ENCODE measurements at places on chromosomes 16 and 17. TPM values are rescaled to one million over a fixed set of nuclear protein-coding genes. Genes with fewer than 3 reads are reported as not detected.
A peak's percentile ranks its signal among the peaks of the same experiment; 100 is the strongest.

TMEM231 gene
- 10.0 TPM for total RNA-seq

- no peaks in the 10 kb centered on the region for H3K36me3 ChIP-seq
- H3K4me1 ChIP-seq, result no peaks in the 10 kb centered on the region
- no peak for DNase-seq
- no peak overlapping the region for H3K27ac ChIP-seq
- H3K4me3 ChIP-seq, result no peak overlapping the region
Observed at GRCh38 chr17:57045868-57046704, 39.0 kb upstream of the AKAP1 start.

DNA sequence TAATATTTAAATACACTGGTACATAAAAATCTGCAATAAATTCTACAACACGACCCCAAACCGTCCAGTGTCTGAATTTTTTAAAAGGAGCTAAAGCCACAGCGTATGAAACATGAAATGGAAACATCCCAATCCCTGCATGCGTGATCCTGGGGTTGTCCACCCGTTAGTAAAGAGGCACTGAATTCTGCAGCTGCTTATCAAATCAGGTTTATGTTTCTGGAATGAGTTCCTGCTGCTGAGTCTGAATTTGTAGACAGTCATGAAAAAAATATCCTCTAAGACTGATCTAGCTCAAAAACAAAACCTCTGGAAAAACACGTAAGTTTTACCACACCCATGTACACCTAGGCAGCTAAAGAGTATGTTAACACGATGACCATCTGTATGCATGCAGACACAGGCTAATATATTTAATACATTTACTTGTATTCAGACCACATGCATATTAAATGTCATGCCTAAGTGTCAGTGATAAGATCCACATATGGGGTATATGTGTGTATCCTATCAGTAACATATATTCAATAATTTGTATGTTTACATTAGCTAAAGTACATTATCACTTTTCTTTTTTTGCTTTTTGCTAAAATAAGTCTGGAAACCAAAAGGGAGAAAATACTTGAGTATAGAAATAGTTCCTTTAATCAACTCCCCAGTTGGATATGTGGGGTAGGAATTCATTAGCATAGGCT lies 420.5 kb upstream of the PSMD7 start:
- no peak for DNase-seq
- H3K4me1 ChIP-seq, result peaks cover 34% of the 10 kb centered on the region
- H3K36me3 ChIP-seq, result no peaks in the 10 kb centered on the region

DNA sequence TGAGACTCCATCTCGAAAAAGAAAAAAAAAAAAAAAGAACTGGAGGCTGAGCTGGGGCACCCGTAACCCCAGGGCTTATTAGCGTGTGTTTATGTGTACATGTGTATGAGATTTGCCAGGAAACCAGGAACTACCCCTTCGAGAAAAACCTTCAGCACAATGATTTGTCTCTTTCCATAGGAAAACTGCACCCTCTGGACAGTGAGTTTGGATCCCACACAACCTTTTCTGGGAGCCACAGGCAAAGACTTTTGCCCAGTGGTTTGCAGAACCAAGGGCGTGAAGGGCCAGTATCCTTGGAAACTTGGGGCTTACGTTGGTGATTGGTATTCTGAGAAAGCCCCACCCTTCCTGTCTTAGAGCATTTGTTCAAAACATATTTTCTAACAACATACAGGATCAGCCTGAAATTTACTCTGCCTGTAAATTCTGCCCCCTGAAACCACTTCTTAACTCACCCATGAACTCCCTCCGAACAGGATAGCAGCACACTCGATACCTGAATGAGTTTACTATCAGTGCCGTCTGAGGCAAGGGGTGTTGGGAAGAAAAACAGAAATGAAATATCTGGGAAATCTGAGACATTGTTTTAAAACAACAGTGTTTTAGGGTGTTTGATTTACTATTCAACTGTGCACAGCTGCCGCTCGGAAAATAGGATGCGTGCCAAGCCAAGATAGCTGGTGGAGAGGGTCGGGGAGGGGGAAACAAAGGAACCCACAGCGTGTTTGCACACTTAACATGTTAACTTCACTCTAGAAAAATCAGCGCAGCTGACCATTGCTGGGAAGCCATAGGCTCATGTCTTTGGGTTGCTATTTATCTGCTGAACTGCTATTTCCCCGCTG lies 40.2 kb upstream of the MAF start:
- no peaks in the 10 kb centered on the region for H3K36me3 ChIP-seq
- DNase-seq, result no peak
- H3K27ac ChIP-seq, result peak overlapping the region; percentile 46
- H3K4me1 ChIP-seq, result peaks cover 12% of the 10 kb centered on the region
- peaks cover 3% of the 10 kb centered on the region for H3K27me3 ChIP-seq

UNC119 gene
- 40.2 TPM for total RNA-seq

- no peak overlapping the region for H3K27ac ChIP-seq
- H3K36me3 ChIP-seq, result no peaks in the 10 kb centered on the region
- DNase-seq, result no peak
- no peak overlapping the region for H3K4me3 ChIP-seq
- peaks cover 18% of the 10 kb centered on the region for H3K27me3 ChIP-seq
Observed at GRCh38 chr17:71023249-71024030, 854.1 kb downstream of the KCNJ2 start.

TMC8 gene
- total RNA-seq, result 0.85 TPM

FSCN2 gene
- total RNA-seq, result 3.8 TPM

EVI2B gene
- not detected for total RNA-seq

- no peak overlapping the region for H3K4me3 ChIP-seq
- peaks cover 47% of the 10 kb centered on the region for H3K27me3 ChIP-seq
- H3K27ac ChIP-seq, result no peak overlapping the region
- peaks cover 8% of the 10 kb centered on the region for H3K4me1 ChIP-seq
- DNase-seq, result no peak
Observed at GRCh38 chr17:79282294-79282693, 207.7 kb downstream of the ENGASE start.

DNA sequence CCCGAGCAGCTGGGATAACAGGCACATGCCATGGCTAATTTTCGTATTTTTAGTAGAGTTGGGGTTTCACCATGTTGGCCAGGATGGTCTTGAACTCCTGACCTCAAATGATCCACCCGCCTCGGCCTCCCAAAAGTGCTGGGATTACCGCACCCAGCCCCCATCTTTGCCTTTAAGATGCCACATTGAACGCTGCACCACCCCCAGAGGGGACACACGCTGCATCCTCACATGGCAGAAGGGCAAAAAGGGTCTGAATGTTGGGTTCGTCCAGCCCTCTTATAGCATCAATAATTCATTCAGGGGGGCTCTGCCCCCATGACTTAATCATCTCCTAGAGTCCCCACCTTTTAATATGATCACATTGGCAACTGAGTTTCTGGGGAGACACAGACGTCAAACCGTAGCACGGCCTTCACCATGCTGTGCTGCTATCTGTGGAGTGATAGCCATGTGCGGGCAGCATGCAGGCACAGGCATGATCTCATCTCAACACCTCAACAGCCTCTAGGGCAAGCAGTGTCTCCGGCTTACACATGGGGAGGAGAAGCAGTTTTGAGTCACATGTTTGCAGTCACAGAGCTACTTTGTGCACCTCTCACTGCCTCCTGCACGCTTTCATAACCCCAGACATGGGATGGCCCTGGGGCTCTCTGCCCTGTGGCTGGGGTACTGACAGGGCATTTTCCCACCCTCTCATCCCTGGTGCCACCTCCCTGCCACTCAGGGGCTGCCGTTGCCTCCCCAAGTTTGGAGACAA lies 30.0 kb downstream of the IL21R start:
- H3K4me3 ChIP-seq, result no peak overlapping the region
- peak overlapping the region; percentile 78 for H3K27ac ChIP-seq
- no peaks in the 10 kb centered on the region for H3K27me3 ChIP-seq
- H3K36me3 ChIP-seq, result no peaks in the 10 kb centered on the region
- H3K4me1 ChIP-seq, result no peaks in the 10 kb centered on the region
- peak; percentile 44 for DNase-seq

DNA sequence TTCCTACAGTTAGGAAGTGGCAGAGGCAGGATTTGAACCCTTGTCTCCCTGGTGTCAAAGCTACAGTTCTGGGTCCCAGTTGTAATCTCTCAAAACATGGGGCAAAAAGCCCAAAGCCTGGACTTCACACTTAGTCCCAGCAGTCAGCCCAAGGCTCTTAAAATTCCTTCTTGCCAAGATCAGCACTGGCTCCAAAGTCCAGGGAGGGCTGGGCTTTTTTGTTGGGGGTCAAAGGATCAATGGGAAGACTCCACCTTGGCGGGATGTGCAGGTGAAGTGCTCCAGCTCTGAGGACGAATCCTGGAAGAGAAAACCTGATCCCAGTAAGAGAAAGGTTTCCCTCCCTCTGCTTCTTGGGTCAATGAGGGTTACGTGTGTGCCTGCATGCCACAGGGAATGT lies 195.5 kb downstream of the HAPSTR1 start:
- peaks cover 8% of the 10 kb centered on the region for H3K27me3 ChIP-seq
- H3K4me1 ChIP-seq, result no peaks in the 10 kb centered on the region
- DNase-seq, result no peak
- H3K4me3 ChIP-seq, result no peak overlapping the region

DNA sequence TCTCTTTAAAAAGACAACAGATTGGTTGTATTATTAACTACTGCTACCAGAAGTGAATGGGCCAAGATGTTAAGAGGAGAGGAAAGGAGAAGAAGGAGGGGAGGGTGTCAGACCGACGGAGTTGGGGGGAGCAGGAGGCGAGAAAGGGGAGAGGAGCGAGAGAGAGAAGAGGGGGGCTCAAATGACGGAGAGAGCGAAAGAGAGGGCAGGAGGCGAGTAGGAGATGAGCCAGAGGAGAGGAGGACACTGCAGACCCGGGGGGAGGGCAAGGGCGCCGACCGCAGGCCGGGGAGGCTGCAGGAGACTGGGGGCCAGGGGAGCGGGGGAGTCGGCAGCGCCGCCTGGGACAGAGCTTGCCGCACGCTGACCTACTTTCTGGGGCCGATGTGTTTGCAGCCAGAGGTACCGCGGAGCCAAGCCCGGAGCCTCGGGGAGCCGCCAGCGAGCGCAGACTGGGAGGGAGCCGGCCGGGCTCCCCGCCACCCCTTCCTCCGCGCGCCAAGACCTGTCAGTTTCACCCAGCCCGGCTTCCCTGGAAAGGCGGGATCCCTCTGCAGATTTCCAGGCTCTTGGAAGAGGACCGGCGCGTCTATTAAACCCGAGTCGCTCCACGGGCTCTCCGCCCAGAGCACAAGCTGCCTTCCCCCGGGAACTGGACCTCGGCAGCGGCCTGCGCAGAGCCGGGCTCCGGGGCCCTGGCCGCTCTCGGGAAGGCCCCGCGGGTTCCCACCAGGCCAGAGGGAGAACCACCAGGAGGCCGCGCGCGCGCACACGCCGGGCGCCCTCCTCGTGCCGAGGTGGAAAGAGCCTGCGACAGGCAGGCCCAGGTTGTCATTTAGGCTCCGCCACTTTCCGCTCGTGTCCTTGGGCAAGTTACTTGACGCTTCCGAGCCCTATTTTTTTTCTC lies 74.6 kb downstream of the CMC2 start:
- H3K27me3 ChIP-seq, result peaks cover 65% of the 10 kb centered on the region
- peak overlapping the region; percentile 84 for H3K4me3 ChIP-seq
- H3K36me3 ChIP-seq, result no peaks in the 10 kb centered on the region
- peaks cover 7% of the 10 kb centered on the region for H3K4me1 ChIP-seq
- DNase-seq, result peak; percentile 70

DNA sequence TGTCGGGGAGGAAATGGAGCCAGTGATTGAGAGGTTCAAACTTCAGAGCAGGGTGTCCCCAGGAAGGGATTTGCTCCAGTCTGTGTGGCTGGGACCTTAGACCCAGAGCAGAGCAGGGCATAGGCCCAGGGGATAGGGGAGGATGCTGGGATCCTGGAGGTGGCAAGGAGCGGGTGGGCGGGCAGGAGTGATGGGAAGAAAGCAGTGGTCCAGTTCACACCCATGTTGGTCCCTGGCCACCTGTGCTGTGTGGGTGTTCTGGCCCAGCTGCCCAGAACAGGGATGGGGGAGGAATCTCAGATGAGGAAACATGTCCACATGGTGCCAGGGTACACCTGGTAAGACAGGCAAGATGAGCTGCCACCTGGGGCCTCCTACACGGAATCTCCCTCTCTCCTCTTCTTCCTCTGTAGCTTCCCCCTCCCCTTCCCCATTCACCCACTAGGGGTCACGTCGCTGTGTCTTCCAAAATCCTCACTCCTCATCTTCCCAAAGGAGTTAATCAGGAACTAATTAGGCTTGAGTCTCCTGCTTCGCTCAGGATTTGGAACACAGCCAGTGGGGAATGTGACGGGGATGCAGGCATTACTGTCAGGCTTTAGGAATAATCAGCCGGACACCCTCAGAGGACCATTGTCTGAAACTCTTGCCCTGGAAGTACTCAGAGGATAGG lies 2.3 kb downstream of the BEAN1 start:
- peaks cover 78% of the 10 kb centered on the region for H3K27me3 ChIP-seq
- no peak overlapping the region for H3K27ac ChIP-seq
- H3K4me3 ChIP-seq, result peak overlapping the region; percentile 81
- no peaks in the 10 kb centered on the region for H3K36me3 ChIP-seq
- DNase-seq, result peak; percentile 55

DNA sequence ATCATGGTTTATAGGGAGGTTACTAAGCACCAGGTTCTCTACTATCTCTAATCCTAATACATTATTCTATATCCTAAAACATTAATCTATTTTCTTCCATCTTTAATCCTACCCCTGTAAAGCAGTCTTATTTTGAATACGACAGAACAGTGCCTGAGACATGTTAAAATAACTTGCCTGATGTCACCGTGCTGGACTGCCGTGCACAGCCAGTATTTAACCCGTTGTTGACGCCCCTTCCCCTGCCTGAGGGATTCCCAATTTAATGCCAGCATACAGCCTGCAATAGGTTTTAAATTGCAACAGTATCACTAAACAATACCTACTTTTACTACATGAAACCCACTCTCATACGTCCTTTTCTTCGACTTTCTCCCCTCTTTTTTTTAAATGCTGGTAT lies 133.3 kb downstream of the PARN start:
- H3K4me3 ChIP-seq, result peak overlapping the region; percentile 18
- H3K36me3 ChIP-seq, result peaks cover 20% of the 10 kb centered on the region
- peaks cover 58% of the 10 kb centered on the region for H3K4me1 ChIP-seq

DNA sequence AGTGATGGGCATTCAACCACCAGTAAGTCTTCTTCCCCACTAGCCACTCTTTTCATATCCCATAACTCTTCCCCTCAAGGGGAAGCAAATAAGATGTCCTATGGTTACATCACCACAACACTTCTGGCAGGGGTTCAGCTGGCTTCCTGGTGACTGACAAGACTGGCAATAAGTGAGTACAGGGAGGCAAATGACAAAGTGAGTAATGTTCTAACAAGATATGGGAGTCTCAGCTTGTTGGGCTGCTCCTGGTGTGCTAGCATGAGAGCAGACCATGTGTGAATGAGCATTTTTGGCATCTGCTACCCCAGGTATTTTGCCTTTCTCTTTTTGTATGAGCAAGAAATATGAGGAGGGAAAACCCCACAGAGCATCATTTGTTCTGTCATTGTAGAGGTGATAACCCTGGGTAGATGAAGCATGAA lies 9.9 kb downstream of the TMIGD1 start:
- peaks cover 14% of the 10 kb centered on the region for H3K4me1 ChIP-seq
- peak overlapping the region; percentile 17 for H3K27ac ChIP-seq
- no peaks in the 10 kb centered on the region for H3K36me3 ChIP-seq
- H3K4me3 ChIP-seq, result no peak overlapping the region
- peaks cover 25% of the 10 kb centered on the region for H3K27me3 ChIP-seq

Measured in type B pancreatic cell (in vitro differentiated cells).